ENCODE measurements at places on chromosomes 5 and 9.

GRCh38 chr9:127179633-127180441, 57.4 kb upstream of the ANGPTL2 start:
- DNase-seq = no peak

DNA sequence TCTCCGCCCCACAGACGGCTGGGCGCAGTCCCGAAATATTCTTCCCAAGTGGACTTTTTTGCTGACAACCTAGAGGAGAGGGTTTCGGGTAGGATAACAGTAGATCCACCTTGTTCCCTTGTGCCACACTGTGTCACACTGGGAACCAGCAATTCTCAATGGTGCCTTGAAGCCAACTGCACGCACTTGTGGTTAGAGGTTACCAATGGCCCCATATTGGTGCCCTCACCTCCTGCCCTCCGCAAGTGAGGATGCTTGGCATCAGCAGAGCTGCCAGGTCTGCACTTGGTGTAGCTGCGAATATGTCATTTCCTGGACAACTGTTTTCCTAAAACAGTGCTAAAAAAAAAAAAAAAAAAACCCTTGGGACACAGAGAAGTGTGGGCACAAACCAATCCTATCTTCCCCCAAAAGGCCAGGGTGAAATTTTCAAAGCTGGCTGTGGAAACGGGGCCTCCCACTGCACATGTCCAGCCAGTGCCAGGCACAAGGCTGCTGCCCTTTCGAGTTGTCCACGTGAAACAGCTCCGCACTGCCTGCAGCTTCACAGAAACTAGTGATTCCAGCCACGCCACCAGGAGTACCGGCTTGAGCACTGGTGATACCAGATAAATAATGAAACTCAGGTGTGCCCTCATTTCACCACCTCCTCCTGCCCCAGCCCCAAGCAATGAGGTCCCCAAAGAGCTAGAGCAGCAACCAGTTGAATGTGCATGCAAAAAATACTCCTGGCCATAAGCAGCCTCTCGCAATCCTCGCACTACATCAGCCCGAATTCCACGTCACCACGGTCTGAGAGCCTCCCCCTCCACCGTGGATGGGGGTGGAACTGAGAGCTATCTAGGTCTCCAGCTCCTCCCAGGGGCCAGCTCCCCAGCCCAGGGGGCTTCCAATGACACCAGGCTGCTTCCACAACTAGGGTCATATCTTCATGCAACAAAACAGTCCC, 51.2 kb downstream of the USP20 start:
- DNase-seq = no peak

DNA sequence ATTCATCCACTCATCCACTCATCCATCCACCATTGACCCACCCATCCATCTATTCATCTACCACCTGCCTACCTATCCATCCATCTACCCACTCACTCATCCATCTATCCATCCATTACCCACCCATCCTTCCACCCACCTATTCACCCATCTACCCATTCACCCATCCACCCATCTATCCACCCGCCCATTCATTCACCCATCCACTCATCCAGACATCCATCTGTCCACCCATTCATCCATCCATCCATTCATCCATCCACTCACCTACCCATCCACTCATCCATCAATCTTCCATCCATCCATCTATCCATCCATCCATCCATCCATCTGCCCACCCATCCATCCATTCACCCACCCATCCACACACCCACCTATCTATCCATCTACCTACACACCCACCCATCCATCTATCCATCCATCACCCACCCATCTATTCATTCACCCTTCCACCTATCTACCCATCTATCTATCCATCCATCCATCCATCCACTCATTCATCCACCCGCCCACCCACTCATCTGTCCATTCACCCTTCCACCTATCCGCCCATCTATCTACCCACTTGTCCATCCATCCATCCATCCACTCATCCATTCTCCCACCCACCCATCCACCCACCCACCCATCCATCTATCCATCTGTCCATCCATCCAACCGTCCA, 23.2 kb downstream of the PSAT1 start:
- no peak for DNase-seq

DNA sequence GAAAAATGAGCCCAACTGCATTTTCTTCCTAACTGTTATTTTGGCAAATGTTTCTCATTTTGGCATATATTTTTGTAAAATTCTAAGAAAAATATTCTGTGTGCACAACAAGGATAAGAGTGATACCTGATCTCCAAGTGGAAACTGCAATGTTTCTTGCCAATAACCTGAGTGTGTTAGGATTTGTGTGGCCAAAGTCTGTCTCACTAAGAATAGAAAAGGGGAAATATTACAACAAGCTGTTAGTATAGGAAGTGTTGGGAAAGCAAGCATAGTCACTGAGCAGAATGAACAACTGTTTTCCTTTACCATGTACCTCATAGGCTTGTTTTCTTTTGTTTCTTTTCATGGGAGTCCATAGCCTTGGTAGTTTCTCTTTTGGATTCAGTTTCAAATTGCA, 624.2 kb downstream of the MTRR start:
- DNase-seq = no peak

GRCh38 chr9:128323212-128323730, 632 bp downstream of the COQ4 start:
- no peak for DNase-seq

DNA sequence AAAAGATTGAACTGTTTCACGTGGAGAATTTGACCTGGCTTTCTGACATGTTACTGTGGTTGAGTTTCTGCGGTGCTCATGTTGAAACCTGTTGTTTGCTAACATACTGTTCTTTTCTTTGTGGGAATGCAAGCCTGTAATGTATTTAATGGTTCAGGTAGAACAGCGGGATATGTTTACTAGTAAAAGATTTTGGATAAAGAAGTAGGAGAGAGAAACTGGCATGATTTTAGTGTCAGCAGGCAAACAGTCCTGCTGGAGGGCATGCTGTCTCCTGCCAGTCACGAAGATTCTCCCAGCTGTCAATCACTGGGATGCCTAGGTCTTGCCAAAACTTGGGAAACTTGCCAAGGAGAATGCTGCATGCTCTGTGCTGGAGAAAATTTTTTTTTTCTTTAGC, 263.5 kb downstream of the TAF11L14 start:
- no peak for DNase-seq

DNA sequence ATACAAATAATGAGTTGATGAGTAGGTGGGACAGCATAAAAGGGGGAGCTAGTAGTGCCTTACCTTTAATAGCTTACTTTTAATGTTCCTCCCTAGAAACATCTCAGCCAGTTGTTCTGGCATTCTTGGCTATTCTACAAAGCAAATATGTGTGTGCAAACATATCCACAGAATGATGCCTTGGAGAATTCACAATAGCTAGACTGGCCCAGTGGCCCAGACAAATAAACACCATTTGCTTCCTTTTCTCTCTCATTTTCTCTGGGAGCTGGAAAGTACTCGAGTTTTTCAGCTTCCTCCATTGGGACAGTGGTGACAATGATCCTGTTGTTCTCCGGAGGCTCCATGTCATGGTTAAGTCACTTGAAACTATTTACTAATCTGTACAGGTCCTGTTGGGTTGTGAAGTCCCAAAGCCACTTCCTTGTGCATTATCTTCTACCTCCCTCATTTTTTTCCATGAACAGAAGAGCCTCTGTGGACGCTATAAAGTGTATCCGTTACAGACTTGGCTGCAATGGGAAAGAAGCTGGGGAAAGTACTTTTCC, 122.9 kb downstream of the DMAC1 start:
- DNase-seq = no peak

- DNase-seq = no peak
Measured at GRCh38 chr5:143761663-143762062, 50.3 kb upstream of the HMHB1 start.

GRCh38 chr9:18821788-18822187, 211.2 kb downstream of the SAXO1 start:
- no peak for DNase-seq

GRCh38 chr9:128690684-128691034, 1.6 kb downstream of the SET start:
- DNase-seq = no peak

- DNase-seq = peak; percentile 5
Measured at GRCh38 chr5:33441241-33442177, 744 bp downstream of the TARS1 start.

DNA sequence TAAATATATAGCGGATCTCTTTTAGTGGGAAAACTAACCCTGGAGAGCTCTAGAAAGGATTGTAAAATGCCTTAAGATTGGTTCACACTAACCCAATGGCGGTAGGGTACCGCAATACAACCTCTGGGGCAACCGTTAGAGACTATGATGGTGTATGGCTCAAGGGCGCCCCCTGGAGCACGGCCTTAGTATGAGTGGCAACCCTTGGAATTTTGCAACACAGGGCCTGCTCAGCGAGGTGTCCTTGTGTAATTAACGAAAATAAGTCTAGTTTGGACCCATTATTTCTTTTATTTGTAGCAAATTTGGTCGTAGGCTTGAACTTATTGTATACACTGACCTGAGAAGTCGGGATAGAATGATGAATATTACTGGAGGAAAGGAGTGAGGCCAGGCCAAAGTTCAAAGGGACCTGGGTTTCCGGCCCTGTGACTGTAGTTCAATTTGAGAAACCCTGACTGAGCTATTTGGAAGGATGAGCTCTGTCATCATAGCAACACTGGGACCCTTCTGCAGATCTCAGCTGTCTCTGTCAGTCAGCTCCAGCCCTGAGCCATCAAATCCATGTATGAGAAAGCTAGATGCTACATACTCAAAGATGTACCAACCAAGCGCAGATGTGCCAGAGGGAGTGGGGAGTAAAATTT, 54.8 kb downstream of the CAMK4 start:
- DNase-seq = peak; percentile 61

DNA sequence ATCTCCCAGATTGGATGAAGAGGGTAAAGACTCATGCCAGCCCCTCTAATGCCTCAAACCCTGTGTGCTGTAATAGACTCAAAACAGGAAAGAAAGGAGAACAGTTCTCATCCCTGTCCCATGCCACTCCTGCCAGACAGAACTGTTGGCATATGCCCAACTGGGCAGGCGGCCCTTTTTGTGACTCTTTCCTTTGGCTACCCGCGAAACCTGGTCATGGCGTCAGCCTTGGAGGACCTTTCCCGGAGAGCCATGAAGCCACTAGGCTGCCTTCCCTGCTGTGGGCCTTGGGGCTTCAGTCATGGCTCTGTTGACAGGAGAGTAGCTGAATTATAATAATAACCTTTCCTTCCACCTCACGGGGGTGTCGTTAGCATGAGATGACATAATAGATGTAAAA, 75.9 kb upstream of the SEMA6A start:
- no peak for DNase-seq

GRCh38 chr9:19521205-19521604, 112.4 kb downstream of the ACER2 start:
- no peak for DNase-seq

GRCh38 chr5:61450493-61451279, 118.6 kb downstream of the ZSWIM6 start:
- no peak for DNase-seq

GRCh38 chr9:2127486-2127885, 112.3 kb downstream of the SMARCA2 start:
- DNase-seq = no peak
